IPS-NIHi11 (cell line): ENCODE measurements at places on chromosomes 11 and 22.
A peak's percentile ranks its signal among the peaks of the same experiment; 100 is the strongest.

GRCh38 chr22:40578171-40578570 is 58.3 kb downstream of the MRTFA start:
- no peak for DNase-seq

GRCh38 chr22:38104084-38104483 is 6.4 kb downstream of the BAIAP2L2 start:
- DNase-seq = peak; percentile 67

GRCh38 chr11:128893578-128894285 is 2.6 kb downstream of the KCNJ5 start:
- DNase-seq = no peak

GRCh38 chr11:217704-218103 is 10.2 kb downstream of the RIC8A start:
- DNase-seq = no peak

DNA sequence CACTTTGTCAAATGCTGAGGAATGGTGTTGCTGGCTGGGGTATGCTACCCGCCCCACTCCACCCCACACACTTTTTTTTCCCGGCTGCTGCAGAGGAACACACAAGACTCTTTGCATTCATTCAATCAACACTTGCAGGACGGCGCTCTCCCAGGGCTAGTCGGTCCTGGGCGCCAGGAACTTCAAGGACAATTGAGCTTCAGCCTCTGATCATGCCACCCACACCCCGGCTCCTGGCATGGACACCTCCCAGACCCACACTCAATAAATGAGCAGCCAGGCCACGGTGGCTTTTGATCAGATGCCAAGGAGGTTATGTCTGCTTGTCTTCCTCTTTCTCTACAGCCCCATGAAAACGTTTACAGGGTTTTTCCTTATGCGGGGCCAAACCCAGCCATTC is 19.8 kb downstream of the TPST2 start:
- DNase-seq = no peak

- DNase-seq = no peak
Observed at GRCh38 chr22:29023172-29023796, 38.3 kb downstream of the C22orf31 start.

GRCh38 chr11:87251560-87251959 is 213.8 kb downstream of the TMEM135 start:
- no peak for DNase-seq

DNA sequence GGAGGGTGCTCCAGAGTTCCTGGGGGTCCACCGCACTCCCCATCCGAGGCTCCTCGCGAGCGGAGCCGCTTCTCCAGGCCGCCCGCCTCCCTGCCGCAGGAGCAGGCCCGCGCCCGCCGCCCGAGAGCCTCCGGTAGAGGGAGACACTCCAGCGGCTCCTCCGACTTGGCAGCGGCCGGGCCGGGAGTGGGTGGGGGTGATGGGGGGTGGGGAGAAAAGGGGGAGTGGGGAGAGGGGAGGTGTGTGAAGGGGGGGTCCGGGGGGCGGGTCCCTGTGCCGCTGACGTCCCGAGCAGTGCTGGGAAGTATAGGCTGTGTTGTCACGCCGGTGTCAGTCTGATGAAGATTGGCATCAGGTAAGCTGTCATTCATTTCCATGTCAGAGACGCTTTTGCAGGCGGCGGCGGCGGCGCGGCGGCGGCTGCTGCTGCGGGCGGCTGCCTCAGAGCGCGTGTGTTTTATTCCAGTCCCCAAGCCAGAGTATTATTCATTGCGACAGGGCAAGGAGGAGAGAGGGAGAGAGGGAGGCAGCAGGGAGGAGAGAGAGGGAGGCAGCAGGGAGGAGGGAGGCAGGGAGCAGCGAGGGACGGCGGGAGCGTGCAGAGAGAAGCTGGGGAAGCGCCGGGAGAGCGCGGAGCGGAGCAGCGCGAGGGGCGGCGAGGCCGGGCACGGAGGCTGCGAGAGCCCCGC is at the start of gene PKNOX2:
PKNOX2 (plus strand) TSS at position 330 of the 689 bp plus-strand sequence. CDS start 186,555 bp downstream, outside the sequence.
- DNase-seq = peak; percentile 82

- DNase-seq = no peak
Observed at GRCh38 chr11:67431346-67432249, 3.3 kb downstream of the RPS6KB2 start.

GRCh38 chr11:18384157-18384641 is 10.2 kb upstream of the LDHA start:
- DNase-seq = peak; percentile 27

GRCh38 chr11:105334025-105334714 is 194.6 kb upstream of the CARD18 start:
- DNase-seq = peak; percentile 11

DNA sequence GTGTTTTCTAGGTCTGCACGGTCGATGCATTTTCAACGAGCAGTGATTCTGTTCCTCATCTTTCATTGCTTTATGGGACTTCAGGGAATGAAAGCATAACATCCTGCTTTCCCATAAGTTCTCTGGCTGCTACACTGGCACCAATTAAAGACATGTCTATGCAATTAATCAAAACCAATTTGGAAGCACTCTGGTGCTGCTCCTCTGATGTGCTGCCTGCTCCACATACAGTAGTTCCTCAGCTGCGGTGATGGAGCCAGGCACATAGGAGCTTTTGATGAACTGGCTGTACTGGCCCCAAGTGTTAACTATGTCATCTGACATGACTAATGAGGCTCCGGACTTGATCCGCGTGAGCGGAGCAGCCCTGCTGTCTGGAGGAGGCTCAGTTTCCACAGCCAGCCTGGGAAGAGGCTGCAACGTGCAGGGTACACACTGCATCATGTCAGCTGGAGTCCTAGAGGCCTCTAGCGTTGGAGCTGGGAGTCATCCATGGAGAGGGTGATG is 29.8 kb downstream of the GVQW3 start:
- no peak for DNase-seq

DNA sequence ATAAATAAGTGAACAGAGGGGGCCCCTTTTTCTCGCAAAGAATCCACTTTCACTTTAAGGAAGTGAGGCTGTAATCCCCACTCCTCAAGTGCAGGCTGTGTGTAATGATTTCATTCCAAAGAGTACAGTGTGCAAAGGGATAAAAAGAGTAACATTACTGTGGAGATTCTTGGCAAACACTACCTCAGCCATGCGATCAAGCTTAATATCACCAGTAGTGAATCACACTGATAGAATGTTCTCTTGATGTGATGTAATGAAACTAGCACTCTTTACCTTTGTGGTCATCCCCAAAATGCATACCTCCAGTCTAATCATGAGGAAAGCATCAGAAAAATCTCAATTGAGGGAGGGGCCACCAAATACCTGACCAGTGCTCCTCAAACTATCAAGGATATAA is 246.1 kb upstream of the CHORDC1 start:
- peak; percentile 4 for DNase-seq

GRCh38 chr11:100777103-100777502 is 90.0 kb downstream of the ARHGAP42 start:
- DNase-seq = no peak

GRCh38 chr11:2348986-2349385 is 28.1 kb upstream of the CD81 start:
- no peak for DNase-seq

- no peak for DNase-seq
Observed at GRCh38 chr11:94925422-94926270, 47.7 kb downstream of the CWC15 start.

- no peak for DNase-seq
Observed at GRCh38 chr11:61964058-61964665, 3.3 kb downstream of the FTH1 start.

- no peak for DNase-seq
Observed at GRCh38 chr11:90822996-90823395, 600.1 kb upstream of the CHORDC1 start.

GRCh38 chr11:118142081-118142480 is 10.5 kb downstream of the SCN4B start:
- no peak for DNase-seq

DNA sequence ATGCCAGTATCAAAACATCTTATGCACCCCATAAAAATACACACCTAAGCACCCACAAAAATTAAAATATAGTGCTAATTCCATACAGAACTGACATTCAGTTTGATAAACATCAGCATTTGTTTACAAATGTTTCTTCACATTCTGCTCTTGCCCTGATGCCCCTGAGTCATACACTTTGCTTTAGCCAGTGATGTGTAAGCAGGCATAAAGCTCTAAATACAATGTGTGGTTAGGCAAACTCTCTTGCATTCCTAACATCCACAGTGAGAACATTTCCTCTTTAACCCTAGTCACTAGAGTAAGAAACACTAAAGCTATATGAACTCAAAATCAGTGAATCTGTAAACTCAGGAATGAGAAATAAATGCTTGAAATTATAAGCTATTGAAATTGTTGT is 1060.7 kb downstream of the FAM181B start:
- DNase-seq = no peak

- no peak for DNase-seq
Observed at GRCh38 chr11:109490953-109491635, 69.1 kb downstream of the C11orf87 start.

- DNase-seq = no peak
Observed at GRCh38 chr11:45655831-45656230, 9.6 kb downstream of the CHST1 start.

DNA sequence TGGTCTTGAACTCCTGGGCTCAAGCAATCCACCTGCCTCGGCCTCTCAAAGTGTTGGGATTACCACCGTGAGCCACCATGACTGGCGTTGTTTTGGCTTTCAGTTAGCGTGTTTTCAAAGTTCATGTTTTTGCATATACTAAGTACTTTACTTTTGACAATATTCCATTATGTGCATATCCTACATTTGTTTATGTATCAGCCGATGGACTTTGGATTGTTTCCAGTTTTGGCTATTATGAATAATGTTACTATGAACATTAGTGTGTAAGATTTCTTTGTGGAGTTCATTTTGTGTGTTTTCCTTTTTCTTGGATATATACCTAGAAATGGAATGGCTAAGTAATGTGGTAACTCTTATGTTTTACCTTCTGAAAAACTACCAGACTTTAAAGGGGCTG is 9.9 kb downstream of the CSTF3 start:
- DNase-seq = no peak

DNA sequence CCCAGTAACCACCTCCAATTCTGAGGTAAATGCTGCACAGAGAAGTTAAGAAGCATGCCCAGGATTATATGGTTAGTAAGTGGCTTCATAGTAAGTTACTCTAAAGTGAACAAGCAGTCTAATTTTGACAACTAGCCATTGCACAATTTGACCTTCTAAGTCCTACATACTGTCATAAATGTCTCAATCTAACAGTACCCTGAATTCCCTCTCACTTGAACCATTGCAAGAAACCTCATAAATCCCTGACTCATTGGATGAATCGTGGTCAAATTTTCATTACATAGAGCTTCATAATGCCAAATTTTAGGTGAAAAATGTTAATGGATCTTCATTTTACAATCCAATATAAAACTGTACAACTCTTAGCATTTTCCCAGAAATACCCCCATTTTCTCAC is 217.3 kb upstream of the GRIA4 start:
- no peak for DNase-seq

DNA sequence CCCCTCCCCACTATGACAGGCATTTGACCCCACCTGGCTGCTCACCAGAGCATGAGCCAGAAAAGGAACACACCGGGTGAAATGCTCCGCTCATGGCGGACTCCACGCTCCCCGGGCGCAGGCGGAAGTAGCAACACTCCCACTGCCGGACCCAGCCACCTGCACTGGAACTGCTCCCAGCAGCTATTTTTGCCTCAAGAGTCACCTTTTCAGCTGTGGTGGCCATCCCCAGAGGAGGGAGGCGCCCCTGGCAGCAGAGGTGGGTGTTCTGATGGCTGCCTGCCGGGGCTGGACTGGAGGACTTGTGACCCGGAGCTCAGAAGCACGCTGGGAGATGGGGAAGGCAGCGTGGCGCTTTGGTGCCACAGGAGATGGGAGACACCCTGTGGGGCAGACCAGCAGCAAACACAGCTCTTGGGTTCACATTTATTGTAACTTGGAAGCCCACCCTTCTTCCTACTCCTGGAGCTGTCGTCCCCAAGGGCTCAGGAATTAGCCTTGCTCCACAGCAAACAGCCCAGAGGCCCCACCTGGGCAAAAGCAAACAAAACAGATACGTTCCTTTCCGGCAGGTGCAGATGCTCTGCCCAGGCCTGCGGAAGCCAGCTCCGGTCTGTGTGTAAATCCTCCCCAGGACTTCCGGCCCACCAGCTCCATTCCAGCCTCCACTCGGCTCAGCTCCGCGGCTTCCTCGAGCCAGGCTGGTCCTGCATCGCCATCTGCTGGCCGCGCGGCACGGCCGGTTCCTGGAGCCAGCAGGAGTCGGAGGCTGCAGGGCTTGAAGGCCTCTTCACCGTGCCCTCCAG is 3.7 kb downstream of the RPS19BP1 start:
- DNase-seq = peak; percentile 80

DNA sequence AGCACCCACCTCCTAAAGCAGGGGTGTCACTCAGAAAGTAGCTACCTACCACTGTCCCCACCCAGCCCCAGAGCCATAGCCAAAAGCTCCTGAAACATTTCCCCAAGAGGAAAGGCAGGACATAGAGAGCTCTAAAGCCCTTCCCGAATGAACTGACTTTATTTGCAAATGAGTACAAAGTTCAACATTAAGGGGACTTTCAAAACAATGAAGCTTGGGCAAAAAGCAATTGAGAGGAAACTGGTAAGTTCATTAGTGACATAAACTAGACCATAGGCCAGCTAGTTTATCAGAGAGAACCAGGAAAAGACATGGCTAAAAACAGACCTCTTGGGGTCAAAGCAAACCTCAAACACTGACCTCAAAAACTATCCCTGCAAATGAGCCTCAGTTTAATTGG is 72.7 kb downstream of the IGLL5 start:
- no peak for DNase-seq

DNA sequence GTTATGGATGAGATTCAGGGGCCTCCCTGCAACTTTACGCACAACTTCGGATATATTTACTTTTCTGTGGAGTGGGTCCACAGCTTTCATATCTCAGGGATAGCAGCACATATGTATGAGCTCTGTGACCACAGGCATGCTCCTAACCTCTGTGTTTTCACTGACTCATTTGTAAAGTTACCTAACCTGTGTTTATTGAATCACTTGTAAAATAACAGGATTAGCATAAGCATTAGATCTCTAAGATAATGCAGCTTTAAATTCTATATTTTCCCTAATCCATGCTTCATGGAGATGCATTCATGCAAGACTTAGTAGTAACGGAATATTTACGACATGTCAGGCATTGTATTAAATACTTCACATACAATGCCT is 47.9 kb upstream of the DDI1 start:
- DNase-seq = no peak

GRCh38 chr11:62104816-62105653 is 18.8 kb upstream of the INCENP start:
- no peak for DNase-seq

DNA sequence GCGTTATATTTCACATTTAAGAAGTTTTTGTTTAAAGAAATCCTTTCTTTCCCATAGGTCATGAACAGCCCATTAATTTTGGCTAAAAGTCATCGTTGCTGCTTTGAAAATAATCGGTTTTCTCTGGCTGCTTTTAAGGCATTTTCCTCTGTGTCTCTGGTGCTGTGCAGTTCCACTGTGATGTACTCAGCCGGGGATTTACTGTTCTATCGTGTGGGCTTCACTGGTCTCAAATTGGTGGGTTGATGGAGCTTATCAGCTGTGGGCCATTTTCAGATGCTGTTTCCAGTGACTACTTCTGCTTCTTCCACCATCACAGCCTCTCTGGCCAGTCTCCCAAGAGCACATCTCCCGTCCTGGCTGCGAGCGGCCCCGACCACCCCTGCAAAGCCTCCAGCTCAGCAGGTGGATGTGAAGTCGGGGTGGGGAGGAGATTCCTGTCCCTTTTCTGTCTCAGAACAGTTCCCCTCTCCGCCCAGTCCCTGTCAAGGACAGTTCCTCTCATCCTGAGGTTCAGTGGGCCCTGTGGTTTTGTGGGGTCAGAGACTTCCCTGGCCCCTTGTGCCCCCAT is 20.3 kb downstream of the IFITM10 start:
- DNase-seq = no peak

- no peak for DNase-seq
Observed at GRCh38 chr22:49788504-49788903, 39.2 kb downstream of the BRD1 start.
